ENCODE measurements at places on chromosomes 11 and 22.

GRCh38 chr11:123702139-123702538 is 39.3 kb downstream of the ZNF202 start:
- no peak for DNase-seq

DNA sequence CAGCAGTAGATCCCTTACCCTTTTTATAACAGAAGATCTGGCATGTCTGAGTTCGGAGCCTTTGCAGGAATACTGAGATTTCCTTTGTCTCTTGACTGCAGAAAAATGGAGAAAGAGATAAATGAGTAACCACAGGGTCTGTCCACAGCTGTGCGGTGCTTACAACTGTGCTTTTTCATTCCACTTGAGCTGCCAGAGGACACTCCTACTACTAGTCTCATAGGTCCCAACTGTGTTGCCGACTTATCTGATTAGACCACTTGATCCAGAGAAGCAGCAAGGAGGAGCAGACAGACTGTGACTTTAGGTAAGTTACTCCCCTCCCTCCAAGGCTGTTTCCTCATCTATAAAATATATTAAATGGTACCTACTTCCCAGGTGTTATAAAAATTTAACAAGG is 17.5 kb downstream of the FAM227A start:
- DNase-seq, result no peak

DNA sequence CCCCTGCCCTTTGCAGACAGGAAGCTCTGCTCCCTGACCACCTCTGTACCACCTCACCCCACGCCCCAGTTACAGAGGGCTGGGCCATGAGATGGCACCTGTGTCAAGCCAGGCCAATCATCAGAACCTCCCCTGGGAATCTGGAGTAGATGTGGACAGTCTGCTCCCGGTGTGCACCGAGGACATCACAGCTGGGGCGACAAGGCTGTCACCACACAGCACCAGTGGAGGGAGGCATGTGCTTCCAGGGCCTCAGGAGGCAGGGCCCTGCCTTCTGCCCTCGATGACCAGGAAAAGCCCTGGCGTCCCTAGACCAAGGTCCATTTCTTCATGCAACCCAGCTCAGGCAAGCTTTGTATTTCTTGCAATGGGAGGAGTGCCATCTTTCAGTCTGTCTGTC is 309.5 kb downstream of the CTTN start:
- DNase-seq, result no peak

DNA sequence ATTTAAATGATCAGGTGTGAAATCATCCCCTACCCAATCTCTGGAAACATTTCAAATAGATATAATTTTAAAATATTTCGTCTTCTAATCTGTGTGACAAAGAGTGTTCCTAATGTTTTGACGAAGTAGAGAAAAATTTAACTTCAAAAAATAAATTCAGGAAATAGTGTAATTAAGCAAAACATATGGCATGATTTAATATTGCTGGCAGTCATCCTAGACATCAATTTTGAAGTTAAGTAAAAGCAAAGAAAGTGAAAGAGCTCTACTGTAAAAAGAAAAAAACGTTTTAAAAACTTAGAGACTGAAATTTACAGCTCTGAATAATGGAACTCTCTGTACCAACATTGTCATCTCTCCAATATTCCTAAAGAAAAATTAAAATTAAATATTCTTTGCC is 1062.3 kb downstream of the LRRC4C start:
- DNase-seq, result no peak

- DNase-seq, result no peak
Observed at GRCh38 chr11:12329169-12329568, 48.2 kb upstream of the PARVA start.

GRCh38 chr11:17206463-17206862 is 1.3 kb downstream of the PIK3C2A start:
- no peak for DNase-seq

DNA sequence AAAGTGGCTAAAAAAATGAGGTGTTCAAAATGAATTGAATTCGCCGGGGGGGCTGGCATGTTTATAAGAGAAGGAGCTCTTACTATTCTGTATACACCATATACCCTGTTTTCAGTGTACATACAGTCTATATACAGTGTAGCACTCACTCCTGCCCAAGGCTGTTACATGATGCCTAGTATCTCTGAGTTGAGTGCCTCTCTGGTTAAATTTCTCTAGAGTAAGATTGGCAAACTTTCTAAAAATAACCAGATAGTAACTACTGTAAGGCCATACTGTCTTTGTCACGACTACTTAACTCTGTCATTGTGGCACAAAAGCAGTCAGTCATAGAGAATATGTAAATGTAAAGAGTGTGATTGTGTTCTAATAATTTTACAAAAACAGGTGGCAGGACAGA is 58.1 kb downstream of the PHF21A start:
- no peak for DNase-seq

- DNase-seq, result no peak
Observed at GRCh38 chr22:26229910-26230309, 60.6 kb downstream of the SEZ6L start.

DNA sequence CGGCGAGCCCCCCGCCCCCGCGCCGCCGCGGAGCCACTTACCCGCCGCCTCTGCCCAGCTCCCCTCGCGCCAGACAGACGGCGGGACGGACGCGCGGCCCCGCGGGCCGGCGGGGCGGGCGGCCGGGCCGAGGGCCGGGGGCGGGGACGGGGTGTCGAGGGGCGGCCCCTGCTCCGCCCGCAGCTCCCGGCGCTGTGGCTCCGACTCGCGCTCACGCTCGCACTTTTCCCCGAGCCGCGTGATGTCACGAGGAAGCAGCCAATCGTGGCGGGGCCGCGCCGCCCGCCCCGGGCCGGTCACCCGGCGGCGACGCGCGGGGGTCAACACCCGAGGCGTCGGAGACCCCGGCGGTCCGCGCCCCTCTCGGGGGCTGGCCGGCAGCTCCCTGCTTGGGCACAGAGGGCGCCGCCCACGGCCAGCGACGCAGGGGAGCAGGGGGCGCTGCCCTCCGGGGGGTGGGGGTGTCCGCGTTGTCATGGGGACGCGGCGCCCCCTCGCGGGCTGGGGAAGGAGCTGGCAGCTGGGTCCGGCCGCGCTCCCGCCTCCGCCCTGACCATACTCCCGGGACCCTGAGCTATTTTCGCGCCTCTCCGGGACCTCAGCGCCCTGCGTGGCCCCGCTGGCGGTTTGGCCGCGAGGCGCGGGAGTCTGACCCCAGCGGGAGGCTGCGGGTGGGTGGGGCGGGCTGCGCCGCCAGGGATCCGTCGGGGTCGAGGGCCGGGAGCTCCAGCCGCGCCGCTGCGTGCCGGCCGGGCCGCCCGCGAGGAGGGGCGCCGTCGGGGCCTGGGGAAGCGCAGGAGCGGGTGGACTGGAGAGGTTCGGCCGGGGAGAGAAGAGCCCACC is at the start of gene CHRM4:
TSS of gene CHRM4 (minus strand) at position 199 of the 843 bp plus-strand sequence. CDS start 5,219 bp downstream, outside the sequence.
- peak; percentile 27 for DNase-seq

DNA sequence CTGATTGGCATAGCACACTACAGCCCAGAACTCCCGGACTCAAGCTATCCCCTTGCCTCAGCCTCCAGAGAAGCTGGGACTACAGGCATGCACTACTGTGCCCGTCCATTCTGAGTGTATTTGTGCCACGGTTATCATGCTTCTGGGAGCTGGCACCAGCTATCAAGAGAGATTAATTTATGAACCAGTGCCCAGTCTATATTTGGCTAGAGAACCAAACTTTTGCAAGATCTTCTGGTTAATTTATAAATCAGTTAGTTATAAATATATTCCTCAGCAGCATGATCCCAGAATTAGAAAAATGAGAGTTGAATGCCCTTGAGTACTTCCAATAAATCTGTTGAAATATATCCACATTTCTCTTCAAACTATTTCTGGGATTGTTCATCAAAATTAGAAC is 67.5 kb upstream of the OR5AN1 start:
- no peak for DNase-seq

DNA sequence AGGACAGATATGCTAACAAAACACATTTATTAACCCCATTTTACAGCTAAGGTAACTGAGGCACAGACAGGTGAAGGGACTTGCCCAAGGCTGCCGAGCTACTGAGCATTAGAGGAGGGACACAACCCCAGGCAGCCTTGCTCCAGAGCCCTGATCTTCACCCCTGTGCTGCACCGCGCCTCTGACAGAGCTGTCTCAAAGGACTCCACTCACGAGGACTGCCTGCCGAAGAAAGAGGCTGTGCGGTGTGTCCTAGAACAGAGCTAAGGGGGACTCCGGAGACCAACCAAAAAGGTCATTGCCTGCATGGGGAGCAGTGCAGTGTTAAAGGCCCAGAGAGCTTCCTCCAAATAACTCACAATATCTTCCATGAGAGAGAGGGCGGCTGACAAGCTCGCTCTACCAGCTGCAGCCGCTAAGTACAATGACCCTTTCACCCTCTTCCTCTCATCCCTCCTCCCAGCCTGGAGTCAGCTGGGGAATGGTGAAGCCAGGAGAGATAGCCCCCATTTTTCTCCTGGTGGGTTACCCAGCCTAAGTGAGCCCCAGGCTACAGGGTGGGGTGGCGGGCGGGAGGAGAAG is 119.2 kb downstream of the DSCAML1 start:
- DNase-seq, result no peak

GRCh38 chr11:126331286-126331685 is 24.2 kb upstream of the ST3GAL4 start:
- DNase-seq, result no peak

DNA sequence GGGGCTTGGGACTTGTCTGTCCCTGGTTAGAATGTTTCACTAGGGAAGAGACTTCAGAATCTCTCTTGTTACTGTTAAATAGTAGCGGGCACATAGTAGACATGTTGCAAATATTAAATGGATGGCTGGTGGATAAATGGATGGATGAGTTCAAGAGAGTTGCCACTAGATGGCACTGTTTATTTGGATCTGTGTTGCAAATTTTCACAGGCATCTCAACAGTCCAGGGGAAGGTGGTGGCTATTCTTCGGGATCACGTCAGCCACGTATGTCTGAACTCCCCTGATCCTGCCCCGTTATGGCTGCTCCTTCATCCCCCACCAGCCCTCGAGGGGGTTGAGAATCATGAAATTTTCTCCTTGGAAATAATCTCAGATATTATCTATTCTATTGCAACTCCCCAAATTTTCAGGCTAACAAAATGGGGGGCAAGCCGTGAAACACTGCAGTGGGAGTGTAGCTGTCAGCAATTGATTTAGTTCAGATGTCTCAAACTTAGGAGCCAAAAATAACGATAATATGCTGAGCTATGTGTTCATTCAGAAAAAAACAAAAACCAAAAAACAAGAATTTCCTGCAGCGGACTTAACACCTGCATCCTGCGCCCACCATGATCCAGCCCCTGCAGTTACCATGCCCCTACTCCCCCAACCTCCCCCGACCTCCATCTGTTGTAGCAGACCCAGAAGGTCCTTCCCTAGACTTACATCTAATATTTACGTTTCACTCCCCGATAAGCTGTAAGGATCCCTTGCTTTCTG is 29.1 kb upstream of the BIRC3 start:
- DNase-seq, result no peak

DNA sequence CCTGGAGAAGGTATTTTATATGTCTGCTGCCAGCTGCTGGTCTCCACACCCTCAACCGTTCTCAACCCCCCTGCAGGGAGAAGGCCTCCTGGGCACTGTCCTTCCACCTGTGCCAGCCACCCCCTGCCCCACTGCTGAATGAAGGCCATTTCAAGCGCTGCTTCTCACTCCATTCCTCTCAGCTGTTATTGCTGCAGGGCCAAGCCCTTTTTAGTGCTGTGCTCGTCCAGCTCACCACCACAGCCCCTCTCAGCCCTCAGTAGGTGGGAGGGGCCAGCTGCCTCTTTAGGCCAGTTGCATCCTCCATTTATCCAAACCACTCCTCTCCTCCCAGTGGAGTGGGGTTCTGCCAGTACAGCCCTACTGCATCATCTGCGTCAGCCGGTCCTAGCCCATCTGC is 1.8 kb upstream of the WBP2NL start:
- no peak for DNase-seq

GRCh38 chr11:8081591-8082250 is 710 bp downstream of the TUB start:
- no peak for DNase-seq

GRCh38 chr11:64570341-64570740 is 20.7 kb upstream of the SLC22A12 start:
- DNase-seq, result no peak

GRCh38 chr22:35728639-35729308 is 11.1 kb downstream of the APOL5 start:
- peak; percentile 8 for DNase-seq

- DNase-seq, result no peak
Observed at GRCh38 chr11:103659206-103659618, 377.2 kb upstream of the DDI1 start.

DNA sequence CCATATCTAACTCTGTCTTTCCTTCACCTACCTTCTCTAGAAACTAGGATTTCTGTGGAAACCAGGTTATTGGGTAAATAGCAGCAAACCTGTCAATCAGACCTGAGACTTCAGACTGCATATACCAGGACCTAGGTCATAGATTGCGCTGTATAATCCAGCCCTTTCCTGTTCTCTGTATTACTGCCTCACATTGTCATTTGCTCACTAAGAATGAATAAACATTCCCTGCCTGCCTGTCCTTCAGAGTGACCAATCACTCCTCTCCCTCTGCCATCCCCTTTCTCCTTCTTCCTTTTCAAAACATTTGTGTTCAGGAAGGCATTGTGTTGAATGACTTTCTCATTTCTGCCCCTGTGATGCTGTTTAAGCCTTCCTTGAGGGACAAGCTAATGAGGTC is 14.1 kb upstream of the FZD4 start:
- DNase-seq, result no peak

- no peak for DNase-seq
Observed at GRCh38 chr22:22754961-22755777, 110.8 kb downstream of the GGTLC2 start.

DNA sequence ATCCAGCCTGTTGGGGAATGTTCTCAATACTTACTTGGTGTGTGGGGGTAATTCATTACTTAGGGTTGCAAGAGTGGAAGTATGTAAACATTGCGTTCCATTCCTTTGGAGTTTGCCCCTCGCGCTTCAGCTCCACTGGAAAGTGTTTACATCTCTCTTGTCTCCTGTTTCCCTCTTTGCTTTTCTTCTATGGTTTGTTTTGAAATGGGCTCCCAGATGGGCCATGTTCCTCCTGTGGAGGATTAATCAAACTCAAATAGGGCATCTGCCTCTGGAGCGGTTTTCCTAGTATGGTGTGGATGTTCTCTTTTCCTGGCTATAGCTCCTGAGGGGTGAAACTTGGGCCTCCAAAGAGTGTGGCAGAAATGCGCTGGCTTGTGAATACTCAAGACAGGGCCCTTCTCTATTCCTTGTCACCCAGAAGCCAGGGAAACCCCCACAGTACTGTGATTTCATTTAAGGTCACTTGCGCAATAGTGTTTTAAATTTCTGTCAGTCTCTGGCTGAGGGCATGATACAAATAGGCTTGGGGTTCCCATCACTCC is 51.9 kb downstream of the CD44 start:
- no peak for DNase-seq

DNA sequence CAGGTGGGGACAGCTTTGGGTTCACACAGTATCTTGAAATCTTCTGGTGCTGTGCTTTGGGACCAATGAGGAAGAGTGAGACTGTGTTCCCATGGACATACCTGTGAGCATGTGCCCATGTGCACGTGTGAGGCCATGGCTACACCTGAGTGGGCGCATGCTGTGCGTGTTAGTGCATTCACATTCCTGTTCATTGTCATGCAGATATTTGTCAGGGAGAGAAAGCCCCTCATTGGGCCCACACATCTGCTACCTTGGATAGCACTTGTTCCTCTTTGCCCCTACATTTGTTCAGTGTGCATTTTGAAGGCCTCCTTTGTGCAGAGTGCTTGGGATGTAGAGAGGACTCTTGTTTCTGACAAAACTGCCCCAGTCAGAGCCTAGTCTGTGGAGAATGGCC is 154.3 kb upstream of the E2F8 start:
- no peak for DNase-seq

- no peak for DNase-seq
Observed at GRCh38 chr11:113163291-113164030, 150.9 kb upstream of the TTC12 start.

- DNase-seq, result no peak
Observed at GRCh38 chr11:131002145-131002544, 85.9 kb upstream of the SNX19 start.
